Central memory CD8-positive, alpha-beta T cell (primary cell): ENCODE measurements at places on chromosomes 1 and 21.

DNA sequence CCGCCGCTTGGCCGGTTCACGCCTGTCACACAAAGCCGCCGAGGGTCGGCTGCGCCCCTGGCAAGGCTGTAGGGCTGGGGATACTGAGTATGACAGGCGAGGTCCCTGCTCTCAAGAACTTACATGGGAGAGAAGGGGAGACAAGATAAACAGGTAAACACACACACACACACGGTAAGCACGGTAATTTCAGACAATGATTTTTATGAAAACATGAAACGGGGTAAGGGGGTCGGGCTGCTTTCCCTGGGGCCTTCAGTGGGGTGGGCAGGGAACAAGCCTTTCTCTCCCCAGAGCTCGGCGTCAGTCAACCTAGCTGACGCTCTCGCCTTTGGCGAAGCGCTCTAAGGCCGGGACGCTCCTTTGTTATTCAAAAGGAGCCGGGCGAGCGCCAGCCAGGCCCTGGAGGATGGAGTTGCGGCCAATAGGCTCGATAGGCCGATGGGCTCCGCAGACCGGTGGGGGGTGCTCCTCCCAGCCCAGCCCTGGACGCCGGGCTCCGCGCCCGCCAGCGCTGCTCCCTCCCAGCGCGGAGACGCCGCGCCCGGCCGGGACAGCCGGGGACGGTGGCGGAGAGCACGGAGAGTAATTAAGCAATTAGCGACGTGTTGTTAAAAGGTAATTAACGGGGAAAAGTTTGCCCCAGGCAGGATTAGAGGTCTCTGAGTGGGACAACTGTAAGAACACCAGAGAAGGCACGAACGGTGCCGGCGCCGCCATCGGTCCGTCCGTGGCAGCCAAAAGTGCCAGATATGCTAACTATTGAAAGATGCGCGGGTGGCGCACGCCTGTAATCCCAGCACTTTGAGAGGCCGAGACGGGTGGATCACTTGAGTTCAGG, 950 bp upstream of the INKA2 start:
- H3K4me1 ChIP-seq: peaks cover 30% of the 10 kb centered on the region
- DNase-seq: no peak
- H3K4me3 ChIP-seq: peak overlapping the region; percentile 81
- peaks cover 43% of the 10 kb centered on the region for H3K27me3 ChIP-seq
- H3K36me3 ChIP-seq: no peaks in the 10 kb centered on the region

DNA sequence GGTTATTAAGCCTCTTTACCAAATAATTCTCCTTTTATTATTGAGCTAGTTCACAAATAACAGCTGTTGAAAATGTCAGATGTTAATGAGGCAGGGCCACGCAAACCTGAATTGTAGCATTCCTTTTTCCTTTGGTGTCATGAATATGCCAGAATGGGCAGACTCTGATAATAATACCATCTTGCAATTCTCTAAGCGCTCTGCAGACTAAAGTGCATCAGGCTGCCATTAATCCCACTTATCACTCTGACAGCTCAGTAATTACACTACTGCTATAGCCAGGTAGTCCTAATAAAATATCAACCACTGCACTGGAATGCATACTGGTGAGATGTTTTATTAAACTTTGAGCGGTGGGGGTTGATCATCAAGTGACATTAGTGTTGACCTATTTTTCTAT, 177.7 kb downstream of the DPYD start:
- no peaks in the 10 kb centered on the region for H3K27me3 ChIP-seq
- H3K4me1 ChIP-seq: peaks cover 15% of the 10 kb centered on the region
- DNase-seq: no peak
- H3K27ac ChIP-seq: no peak overlapping the region
- no peaks in the 10 kb centered on the region for H3K36me3 ChIP-seq
- H3K4me3 ChIP-seq: no peak overlapping the region

DNA sequence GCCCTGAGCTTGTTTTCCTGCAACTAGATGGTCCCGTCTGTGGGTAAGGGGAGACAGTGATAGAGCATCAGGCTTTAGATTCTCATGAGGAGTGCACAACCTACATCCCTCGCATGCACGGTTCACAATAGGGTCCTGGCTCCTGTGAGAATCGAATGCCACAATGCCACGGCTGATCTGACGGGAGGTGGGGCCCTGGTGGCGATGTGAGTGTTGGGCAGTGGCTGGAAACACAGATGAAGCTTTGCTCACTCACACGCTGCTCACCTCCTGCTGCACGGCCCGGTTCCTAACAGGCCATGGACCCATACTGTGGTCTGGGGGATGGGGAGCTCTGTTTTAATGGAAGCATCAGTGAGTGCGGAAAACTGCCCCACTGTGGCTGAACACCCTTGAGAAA, 35.8 kb upstream of the TTC34 start:
- H3K36me3 ChIP-seq: no peaks in the 10 kb centered on the region
- H3K4me3 ChIP-seq: no peak overlapping the region
- H3K27ac ChIP-seq: no peak overlapping the region

- H3K27me3 ChIP-seq: no peaks in the 10 kb centered on the region
- peaks cover 72% of the 10 kb centered on the region for H3K4me1 ChIP-seq
- H3K36me3 ChIP-seq: no peaks in the 10 kb centered on the region
- DNase-seq: no peak
- no peak overlapping the region for H3K4me3 ChIP-seq
These were observed 80.3 kb downstream of the SSBP3 start for GRCh38 chr1:54325703-54326461.

DNA sequence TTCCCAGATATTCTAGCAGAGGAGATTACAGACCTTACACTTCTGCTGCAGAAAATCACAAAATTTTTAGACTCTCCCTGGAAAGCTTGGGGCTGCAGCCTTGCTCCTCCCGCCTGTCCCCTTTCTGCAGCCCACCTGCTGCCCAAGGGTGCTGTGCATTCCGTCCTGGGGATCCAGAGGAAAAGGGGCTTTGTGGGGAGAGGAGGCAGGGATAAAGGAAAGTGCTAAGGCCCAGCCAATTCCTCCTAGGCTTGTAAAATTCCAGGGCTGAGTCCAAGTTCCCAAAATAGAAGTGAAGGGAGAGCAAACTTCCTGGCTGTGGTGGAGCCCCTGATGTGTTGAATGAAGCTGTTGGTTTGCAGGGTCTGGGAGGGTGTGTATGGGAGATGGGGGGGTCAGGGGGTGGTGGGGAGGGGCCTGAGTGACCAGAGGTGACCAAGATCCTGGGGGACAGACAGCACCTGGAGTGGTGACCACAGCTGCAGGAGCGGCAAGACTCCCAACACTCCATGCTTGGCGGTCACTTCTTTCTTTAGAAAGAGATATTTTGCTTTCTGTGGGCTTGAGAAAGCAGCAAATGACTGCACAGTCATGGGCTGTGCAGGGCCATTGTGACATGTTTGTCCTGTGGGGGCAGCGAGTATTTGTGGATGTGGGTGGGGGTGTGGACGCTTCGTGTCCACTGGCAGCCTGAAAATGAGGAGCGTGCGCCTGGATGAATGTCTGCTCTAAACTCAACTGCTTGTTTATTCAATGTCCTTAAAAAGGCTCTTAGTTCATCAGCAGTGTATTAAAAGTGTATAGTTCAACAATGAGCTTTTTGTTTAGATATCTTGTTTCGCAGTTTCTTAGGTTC, 68.4 kb downstream of the TLR5 start:
- H3K36me3 ChIP-seq: no peaks in the 10 kb centered on the region
- no peak overlapping the region for H3K27ac ChIP-seq
- H3K4me1 ChIP-seq: no peaks in the 10 kb centered on the region
- H3K27me3 ChIP-seq: peaks cover 60% of the 10 kb centered on the region
- H3K4me3 ChIP-seq: no peak overlapping the region

DNA sequence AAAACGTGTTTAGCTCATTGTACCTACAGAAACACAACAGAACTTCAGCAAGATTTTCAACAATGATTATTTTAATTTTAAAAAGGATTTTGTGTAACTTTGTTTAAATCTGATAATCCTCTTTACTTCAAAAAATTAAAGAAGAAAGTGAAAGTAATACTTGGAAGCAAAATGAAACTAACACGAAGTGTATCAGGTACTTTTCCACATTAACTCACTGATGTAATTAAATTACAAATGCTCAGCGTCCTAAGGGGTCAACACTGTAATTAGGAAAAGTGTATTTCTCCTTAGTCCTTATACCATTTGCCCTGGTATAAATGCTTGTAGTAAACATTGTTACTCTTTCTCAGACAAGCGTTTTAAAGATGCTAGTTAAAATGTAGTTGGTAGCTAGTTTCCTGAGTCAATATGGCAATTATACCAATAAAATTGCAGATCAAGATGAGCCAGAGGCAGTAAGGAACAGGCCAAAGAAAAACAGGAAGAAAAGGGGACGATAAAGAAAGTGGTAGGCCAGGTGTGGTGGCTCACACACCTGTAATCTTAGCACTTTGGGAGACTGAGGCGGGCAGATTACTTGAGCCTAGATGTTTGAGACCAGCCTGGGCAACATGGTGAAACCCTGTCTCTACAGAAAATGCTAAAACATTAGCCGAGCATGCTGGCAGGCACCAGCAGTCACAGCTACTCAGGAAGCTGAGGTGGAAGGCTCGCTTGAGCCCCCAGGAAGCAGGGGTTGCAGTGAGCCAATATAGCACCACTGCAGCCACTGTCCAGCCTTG, 553.0 kb downstream of the SMYD3 start:
- DNase-seq: no peak
- peak overlapping the region; percentile 68 for H3K4me3 ChIP-seq
- H3K4me1 ChIP-seq: peaks cover 24% of the 10 kb centered on the region

DNA sequence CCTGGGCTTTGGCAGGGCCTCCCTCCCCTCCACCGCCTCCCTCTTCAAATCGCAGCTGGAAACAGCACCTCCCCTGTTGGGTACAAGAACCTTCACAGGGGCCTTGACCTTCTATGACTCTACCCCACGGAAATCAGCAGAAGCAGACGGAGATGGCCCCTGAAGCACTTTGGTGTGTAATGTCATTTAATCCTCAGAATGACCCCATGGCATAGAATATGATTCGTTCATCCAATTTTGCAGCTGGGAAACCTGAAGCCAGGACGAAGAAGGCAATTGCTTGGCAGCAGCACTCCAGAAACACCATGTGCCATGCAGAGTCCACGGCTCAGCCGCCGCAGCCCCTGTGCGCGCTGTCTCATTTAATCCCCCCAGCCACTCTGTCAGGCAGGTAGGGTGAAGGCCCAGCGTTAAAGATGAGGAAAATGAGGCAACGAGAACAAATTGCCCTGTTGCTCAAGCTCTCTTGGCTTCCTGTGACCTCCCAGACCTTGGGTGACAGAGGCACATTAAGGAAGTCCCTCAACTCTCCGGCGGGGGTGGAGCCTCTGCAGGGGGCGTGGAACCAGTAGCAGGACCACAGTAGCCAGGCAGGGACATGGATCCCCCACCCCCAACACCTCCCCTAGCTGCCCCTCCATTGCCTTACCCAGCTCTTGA, 25.8 kb upstream of the LAPTM5 start:
- peaks cover 14% of the 10 kb centered on the region for H3K27me3 ChIP-seq
- DNase-seq: no peak
- peaks cover 9% of the 10 kb centered on the region for H3K36me3 ChIP-seq
- no peak overlapping the region for H3K27ac ChIP-seq

DNA sequence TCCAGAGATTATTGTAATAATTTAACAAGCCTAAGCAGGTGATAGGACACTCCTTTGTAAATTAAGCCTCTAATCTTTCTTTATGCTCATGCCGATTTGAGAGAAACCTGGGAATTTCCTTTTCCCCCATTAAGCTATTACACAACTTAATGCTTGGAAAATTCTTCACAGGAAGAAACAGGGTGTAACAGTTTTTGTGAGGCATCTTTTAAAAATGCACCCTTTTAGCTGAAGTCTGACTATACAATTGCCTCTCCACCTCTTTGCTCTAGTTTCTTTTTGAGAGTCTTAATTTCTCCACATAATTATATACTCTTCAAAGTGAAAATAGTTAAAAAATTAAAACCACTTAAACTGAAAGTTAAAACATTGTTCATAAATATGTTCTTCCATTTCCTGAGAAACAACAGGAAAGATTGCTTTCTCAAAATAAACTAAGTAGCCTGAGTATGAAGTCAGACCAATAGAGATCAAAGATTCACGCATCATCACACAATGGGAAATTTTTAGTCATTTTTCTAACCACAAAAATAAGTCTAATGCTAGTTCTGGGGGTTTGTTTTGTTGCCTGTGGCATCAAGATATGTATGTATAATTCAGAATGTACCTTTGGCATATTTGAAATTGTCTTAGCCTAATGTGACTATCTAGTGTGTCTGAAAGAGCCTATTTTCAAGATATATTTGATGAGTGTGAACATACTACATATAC, 34.7 kb downstream of the LRRC8D start:
- H3K27ac ChIP-seq: no peak overlapping the region
- H3K36me3 ChIP-seq: peaks cover 7% of the 10 kb centered on the region
- H3K4me3 ChIP-seq: no peak overlapping the region
- H3K27me3 ChIP-seq: no peaks in the 10 kb centered on the region
- peaks cover 5% of the 10 kb centered on the region for H3K4me1 ChIP-seq

DNA sequence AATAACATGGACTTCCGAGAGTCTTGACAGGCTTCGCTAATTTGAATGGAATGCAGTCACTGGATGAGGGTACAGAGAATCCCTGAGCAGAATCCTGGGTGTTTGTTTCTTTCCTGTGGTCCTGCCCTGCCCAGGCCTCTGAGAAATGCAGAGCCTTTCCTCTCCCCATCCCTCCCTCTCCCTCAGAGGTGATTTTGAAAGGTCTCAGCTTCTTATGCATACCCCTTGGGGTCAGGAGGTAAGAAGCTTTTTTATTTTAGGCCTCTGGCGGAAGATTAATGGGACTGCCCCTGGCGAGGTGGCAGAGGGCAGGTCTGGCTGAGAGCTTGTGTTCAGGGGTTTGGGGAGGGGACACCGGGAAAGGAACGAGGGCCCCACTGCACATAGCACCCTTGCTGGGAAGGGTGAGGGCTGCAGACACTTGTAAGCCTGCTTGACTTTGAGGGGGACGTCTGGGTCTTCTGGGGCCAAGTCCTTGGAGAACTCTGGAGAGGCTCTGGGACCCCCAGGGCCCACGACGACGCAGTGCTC, 116.5 kb upstream of the SLC45A1 start:
- H3K4me3 ChIP-seq: no peak overlapping the region
- no peaks in the 10 kb centered on the region for H3K27me3 ChIP-seq
- no peak for DNase-seq
- H3K27ac ChIP-seq: no peak overlapping the region

DNA sequence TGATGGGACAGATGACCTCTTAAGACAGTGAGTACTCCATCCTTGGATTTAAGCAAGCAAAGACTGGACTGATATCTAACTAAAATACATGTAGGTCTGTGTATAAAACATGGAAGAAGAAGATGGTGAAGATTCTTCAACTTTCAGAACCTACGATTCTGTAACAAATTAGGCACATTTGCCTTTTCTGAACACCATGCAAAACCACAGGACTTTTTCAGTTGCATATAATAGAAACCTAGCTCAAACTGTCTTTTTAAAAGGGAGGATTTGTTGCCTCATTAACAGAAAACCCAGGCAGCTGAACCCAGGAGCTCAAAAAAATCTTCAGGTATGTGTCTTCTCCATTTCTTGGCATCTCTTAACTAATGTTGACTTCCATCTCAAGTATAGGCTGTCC, 14.7 kb upstream of the TSPAN1 start:
- no peak for DNase-seq
- H3K27me3 ChIP-seq: no peaks in the 10 kb centered on the region
- H3K36me3 ChIP-seq: no peaks in the 10 kb centered on the region
- H3K27ac ChIP-seq: no peak overlapping the region
- no peak overlapping the region for H3K4me3 ChIP-seq
